ENCODE measurements at places on chromosomes 11 and 22. TPM values are rescaled to one million over a fixed set of nuclear protein-coding genes. Genes with fewer than 3 reads are reported as not detected.

The PSMA1 gene
- 222 TPM for polyA plus RNA-seq

The BTBD18 gene
- not detected for polyA plus RNA-seq

DNA sequence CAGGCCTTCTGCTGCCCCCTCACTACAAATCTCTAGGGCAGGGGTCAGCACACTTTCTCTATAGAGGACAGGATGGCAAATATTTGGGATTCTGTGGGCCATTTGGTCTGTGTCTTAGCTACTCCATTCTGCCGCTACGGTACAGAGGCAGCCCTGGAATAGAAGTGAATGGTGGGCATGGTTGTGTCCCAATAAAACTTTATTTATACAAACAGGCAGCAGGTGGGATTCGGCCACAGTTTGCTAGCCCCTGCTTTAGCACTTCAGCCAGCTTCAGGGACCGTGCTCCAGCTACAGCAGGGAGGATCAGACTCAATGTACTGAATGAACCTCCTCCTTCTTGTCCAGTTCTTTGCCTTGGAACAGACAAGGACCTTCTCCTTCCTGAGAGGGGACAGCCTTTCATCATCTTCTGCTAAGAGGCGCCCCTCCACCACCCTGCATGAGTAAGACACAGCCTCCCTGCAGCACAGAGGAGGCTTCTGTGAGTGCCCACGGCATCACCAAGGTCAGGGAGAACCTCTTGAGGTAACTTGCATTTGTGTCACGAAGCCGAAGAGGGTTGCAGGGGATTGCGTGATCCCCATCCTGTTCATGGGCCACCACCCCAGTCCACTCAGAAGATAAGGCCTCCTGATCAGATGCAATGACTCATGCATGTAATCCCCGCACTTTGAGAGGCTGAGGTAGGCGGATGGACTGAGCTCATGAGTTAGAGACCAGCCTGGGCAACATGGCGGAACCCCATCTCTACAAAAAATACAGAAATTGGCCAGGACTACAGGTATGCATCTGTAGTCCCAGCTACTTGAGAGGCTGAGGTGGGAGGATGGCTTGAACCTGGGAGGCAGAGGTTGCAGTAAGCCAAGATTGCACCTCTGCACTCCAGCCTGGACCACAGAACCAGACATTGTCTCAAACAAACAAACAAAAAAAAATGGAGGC, 4.6 kb downstream of the C11orf24 start:
- DNase-seq, result no peak

The SCUBE2 gene
- polyA plus RNA-seq, result 1.3 TPM

DNA sequence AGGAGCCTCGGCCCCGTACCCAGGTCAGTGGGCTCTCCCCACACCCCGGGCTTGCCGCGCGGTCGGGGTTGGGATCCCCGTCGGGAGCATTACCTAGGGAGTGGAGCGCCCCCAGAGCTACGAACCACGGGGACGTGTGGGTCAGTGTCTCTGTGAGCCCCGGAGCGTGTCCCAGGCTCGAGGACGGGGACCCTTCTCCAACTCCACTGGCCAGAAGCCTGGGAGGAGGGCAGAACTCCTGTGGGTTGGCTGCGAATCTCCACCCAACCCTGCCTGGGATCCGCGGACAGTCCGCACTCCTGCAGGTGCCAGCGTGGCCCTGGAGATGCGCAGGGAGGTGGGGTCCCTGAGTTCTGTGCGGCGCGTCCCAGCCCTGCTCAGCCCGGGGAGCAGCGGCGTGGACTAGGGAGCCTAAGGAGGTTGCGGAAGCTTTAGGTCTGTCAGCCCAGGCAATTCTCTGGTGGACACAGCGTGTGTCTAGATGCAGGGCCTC, 346 bp downstream of the PPFIBP2 start:
- DNase-seq, result no peak

The BSCL2 gene
- polyA plus RNA-seq, result 63.7 TPM

DNA sequence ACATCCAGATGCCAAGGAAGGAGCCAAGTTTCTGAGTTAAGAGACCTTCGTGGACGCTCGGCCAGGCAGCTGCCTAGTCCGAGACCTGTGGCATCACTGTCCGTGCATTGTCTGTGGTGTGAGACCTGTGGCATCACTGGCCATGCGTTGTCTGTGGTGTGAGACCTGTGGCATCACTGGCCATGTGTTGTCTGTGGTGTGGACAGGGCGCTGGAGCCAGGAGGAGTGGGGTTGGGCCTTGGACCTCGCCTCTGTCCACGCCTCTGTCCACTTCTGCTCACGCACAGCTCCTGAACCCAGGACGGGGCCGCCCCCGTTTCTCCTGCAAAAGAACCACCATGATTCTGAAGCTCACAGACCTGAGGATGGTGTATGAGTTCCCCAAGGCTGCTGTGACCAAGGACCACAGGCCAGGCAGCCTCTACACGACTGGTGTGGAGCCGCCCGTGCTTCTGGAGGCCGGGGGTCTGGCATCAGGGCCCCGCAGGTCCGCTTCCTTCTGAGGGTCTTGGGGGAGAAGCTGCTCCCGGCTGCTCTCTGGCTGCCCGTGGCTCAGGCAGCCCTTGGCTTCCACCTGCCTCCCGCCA, 1218.3 kb downstream of the BRD1 start:
- no peak for DNase-seq

The MARK2 gene
- polyA plus RNA-seq, result 14.5 TPM

The RELT gene
- polyA plus RNA-seq, result 1.1 TPM

DNA sequence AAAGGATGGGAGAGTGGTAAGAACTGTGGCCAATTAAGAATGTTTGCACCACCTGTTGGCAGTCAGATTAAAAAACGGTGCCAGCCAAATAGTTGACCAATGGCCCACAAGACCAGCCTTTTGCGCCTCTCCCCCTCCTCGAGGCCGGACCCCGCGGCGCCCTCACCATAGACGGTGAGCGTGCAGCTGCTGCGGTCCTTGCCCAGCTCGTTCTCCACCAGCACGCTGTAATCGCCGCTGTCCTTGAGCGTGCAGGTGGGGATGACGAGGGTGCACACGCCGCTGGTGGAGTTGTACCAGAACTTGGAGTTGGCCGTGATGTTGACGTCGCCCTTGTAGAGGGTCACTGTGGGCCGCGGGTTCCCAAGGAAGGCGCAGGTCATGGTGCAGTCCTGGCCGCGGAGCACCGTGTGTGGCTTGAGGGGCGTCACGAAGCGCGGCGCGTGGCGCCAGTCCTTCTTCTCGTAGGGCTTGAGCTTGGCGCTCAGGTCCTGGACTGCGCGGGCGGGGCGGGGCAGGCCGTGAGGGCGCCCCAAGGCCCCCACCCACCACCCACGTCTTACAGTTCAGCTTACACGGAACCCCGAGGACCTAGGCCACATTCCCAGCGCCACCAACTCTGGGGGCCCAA, 7.2 kb downstream of the TMEM86A start:
- DNase-seq, result no peak

DNA sequence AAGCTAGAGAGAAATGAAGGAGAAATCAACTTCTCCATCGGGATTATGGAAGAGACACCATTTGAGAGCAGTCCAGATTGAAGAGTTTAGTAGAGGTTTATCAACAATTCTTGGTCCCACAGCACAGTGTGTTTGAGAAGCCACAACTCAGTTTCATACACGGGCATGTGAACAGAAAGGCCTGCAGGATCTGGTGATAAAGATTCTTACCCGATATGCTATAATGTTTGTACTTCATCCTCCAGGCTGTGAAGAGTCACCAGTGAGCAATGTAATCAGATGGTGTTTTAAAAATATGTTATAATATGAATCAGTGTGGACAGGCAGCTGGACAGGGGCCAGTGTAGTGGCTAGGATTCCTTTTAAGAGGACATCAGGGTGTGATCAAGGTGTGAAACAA, 29.7 kb upstream of the VWA5A start:
- DNase-seq, result no peak

DNA sequence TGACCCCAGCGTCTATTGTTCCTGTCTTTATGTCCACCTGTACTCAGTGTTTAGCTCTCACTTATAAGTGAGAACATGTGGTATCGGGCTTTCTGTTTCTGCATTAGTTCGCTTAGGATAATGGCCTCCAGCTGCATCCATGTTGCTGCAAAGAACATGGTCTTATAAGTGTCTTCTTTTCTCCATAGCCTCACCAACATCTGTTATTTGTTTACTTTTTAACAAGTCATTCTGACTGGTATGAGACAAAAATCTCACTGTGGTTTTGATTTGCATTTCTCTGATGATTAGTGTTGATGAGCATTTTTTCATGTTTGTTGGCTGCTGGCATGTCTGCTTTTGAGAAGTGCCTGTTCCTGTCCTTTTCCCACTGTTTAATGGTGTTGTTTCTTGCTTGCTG, 21.7 kb upstream of the SLN start:
- no peak for DNase-seq

The ANKK1 gene
- 0.04 TPM for polyA plus RNA-seq

- no peak for DNase-seq
These were observed 205.8 kb upstream of the PDGFD start for GRCh38 chr11:104369761-104370160.

- no peak for DNase-seq
These were observed 63.3 kb upstream of the BMAL1 start for GRCh38 chr11:13214276-13214675.

The SYT12 gene
- 0.30 TPM for polyA plus RNA-seq

The UBE2L3 gene
- 77.2 TPM for polyA plus RNA-seq

The VSIG2 gene
- not detected for polyA plus RNA-seq

The LRRC56 gene
- polyA plus RNA-seq, result 1.5 TPM

GRCh38 chr11:88569342-88569741, 231.8 kb upstream of the CTSC start:
- no peak for DNase-seq

- DNase-seq, result no peak
These were observed 29.4 kb upstream of the TTC36 start for GRCh38 chr11:118497831-118498230.

The PGM2L1 gene
- 1.7 TPM for polyA plus RNA-seq

DNA sequence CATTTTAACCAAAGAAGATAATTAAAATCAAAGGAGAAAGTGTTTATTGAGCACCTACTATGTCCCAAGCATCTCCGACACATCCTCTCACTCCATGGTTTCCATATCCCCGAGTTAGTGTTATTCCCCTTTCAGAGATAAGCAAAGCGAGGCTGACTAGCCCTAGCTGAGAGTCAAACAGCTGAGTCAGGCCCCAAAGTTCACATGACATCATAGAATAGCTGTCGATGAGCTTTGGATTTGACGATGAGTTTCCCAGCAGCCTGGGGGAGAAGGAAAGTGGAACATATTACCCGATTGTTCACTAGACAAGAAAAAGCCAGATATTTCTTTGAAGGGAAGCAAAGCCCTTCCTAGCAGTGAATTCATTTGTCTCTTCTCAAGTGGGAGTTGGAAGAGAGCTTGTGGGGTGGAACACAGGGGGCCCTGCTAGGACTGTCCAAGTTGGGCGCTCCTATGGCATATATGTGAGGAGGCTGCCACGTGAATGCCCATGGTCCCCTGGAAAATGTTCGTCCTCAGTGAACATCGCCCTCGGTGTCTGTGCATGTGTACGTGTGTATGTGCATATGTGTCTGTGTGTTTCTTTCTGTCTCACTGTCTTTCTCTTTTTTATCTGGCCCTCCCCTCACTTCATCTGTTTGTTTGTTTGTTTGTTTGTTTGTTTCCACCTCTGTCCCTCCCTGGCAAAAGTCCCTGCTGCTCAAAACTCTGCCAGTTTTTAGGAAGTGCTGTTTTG, 493 bp upstream of the CYTH4 start:
- no peak for DNase-seq

DNA sequence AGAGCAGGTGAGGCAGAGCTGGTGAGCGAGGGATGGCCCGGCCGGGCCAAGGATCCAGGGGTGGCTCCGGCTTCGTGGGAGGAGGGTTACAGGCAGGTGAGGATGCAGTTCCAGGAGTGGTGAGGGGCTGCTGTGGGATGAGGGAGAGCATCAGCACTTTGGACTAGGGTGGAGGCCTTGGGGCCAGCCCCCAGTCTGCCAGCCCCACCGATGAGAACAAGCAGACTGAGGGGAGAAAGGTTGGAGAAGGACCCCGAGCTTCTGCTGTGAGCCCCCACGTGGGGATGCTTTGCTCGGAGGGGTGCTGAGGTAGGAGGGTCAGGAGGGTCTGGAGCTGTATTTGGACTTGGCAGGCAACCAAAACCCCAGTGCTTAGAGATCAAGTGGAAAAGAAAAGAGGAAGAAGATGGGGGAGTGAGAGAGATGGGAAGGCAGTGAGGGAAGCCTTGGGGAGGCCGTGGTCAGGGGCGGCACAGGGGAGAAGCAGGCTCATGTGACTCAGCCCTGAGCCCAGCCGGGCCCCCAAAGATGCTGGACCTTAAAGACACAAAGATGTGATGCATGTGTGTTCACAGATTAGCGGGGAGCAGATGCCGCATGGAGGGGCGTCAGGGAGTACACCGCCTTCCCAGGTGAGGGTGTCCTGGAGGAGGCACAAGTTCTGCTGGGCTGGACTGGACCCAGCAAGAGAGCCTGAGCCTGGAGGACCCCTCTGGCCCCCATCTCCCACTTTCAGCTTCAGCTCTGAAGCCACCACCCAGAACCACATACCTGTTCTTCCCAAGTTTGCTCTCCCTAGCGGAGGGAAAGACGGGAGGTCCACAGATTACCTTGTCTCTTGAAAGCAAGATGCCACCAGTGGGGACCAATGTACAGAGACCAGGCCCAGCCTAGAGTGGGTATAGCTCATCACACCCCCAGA, 91.3 kb downstream of the CDKN1C start:
- no peak for DNase-seq

GRCh38 chr11:22659783-22660182, 6.6 kb upstream of the GAS2 start:
- no peak for DNase-seq

The TSKU gene
- polyA plus RNA-seq, result 28.8 TPM

The SYT13 gene
- not detected for polyA plus RNA-seq

DNA sequence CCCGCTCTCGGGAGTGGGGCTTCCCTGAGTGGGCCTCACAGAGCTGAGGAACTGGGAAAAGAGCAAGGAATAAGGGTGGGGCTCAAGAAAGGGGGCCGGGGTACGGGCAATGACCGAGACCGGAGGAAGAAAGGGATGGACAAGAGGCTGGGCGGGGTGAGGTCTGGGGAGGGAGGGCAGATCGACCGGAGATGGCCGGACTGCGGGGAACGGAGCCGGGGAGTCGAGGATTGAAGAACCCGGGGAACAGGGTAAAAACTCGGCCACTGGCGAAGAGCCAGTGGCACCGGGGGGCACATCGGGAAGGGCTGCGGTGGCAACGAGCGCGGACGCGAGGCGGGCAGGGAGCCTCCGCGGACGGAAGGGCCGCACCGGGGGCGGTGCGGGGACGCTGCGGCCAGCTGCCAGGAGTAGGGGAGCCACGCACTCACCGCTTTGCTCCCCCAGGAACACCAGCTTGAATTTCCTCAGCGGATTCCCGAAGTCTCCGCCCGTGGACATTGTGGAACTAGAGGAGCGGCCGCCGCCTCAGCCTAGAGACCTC, 667 bp downstream of the RAB6A start:
- no peak for DNase-seq

The MB gene
- polyA plus RNA-seq, result not detected

The FOSL1 gene
- polyA plus RNA-seq, result 16.1 TPM

- DNase-seq, result no peak
These were observed 15.9 kb downstream of the OSBPL5 start for GRCh38 chr11:3148990-3149851.

DNA sequence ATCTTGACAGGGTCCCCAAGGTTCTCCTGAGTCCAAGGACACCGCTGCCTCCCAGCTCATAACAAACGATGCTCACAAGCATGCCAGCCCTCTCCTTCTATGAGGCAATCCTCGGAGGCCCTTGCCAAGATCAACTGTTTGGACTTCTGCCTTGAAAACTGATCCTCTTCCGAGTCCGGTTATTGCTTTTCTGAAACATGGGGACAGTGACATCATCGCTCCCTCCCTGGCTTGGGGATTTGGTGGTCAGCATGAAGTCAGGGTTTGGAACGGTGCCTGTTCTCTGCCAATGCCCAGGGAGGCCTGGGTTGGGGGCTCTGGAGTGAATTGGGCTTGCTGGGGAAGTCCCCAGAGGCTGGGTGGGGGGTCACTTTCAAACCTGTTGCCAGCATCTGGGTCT, 149.3 kb downstream of the FBXO7 start:
- peak; percentile 88 for DNase-seq

GRCh38 chr22:45163099-45163450, 650 bp upstream of the NUP50 start:
- no peak for DNase-seq
